CD4-positive, alpha-beta T cell treated with Interleukin-4 for 4 hours (primary cell): ENCODE measurements at places on chromosomes 4 and X.

GRCh38 chr4:170122252-170122651 is 32.5 kb upstream of the AADAT start:
- no peak for DNase-seq

- DNase-seq, result no peak
Measured at GRCh38 chr4:130210864-130211263, 1114.9 kb downstream of the C4orf33 start.

GRCh38 chrX:114797494-114797893 is 213.6 kb downstream of the HTR2C start:
- no peak for DNase-seq

DNA sequence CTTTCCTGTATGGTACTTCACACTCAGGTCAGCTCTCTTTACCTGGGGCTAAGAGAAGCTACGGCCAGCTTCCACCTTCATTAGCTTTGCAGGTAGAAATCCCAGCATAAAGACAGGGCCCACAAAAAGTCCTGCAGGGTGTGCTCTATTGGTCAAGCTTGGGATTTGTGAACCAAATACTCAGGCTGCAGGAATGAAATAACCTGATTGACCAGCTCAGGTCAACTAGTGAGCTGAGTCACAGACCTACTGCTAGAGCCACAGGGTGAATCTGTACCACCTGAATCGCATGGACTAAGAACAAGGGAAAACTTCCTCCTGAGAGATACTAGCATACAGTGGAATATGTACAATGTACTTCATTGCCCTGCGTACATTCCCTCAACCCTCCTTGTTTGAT is 172.2 kb downstream of the HHIP start:
- DNase-seq, result no peak

GRCh38 chr4:112735474-112735951 is 98.6 kb downstream of the LARP7 start:
- DNase-seq, result no peak
